ENCODE measurements at places on chromosomes 16 and 17.

DNA sequence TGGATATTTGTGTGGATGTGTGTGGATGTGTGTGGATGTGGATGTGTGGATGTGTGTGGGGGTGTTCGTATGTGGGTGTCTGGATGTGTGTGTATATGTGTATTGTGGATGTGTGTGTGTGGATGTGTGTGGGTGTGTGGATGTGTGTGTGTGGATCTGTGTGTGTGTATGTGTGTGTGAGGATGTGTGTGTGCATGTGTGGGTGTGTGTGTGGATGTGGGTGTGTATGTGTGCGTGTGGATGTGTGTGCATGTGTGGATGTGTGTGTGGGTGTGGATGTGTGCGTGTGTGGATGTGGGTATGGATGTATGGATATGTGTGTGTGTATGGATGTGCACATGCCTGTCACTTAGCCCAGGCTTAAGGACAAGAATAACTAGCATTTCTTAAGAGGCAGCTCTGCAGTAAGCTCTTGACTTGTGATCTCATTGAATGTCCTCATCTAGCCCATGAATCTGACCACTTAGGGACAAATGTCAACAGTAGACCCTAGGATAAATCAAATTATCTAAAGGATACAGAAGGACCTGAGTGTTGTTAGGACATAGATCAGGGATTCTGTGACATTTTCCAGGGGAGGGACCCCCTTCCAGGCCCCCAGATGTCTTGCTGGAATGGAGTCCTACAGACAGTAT, 83.5 kb downstream of the BMERB1 start:
- DNase-seq: no peak

DNA sequence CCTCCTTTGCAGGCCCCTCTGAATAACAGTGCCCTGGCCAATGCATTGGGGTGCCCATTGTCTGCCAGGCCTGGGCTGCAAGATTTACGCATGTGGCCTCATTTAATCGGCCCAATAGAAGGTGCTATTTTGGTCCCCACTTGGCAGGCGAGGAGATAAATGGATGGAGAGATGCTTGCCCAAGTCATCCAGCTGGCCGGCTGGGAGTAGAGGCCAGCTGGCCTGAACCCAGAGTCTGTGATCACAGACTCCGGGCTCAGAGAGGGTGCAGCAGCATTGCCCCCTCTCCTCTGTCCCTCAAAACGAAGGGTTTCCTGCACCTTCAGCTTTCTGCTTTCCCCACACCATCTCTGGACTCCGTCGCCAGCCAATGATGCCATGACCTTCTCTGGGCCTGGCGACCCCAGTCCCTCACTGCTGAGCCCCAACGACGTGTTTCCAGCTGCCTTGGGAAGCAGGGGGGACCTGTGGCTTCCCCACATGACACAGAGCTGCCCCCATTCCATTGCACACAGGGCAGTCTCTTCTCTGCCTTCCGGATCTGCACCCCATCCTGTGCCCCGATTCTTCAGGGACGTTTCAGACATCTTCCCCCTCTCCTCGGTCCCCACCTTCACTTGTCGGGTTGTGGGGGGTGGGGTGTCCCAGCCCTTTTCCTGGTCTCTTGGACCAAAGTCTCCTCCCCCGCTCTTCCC, 3.5 kb upstream of the ADGRG1 start:
- DNase-seq: no peak

GRCh38 chr17:9330611-9331271, 244.9 kb downstream of the STX8 start:
- DNase-seq: no peak

- no peak for DNase-seq
These were observed 151.1 kb upstream of the WSCD1 start for GRCh38 chr17:5919089-5919488.

- DNase-seq: peak; percentile 23
These were observed 115.1 kb downstream of the PPM1E start for GRCh38 chr17:58870747-58871146.

DNA sequence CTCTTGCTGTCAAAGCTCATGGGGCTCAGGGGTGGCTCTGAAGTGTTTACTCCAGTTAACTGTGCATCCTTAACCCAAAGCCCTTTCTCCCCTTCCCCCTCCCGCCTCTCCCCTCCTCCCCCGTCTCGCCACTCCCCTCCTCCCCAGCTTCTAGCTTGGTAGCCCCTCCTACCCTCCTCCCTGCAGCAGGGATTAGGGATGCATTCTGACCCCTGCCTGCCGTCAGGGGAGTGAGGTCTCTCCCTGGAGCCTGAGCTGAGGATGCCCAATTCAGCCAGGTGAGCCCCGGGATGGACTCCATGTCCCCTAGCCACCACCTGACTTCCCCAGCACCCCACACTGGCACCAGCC, 1.6 kb downstream of the HS3ST6 start:
- DNase-seq: no peak

GRCh38 chr17:76879691-76880090, 11.5 kb downstream of the MGAT5B start:
- no peak for DNase-seq

- DNase-seq: no peak
These were observed 68.5 kb downstream of the KLHDC4 start for GRCh38 chr16:87697256-87697655.

DNA sequence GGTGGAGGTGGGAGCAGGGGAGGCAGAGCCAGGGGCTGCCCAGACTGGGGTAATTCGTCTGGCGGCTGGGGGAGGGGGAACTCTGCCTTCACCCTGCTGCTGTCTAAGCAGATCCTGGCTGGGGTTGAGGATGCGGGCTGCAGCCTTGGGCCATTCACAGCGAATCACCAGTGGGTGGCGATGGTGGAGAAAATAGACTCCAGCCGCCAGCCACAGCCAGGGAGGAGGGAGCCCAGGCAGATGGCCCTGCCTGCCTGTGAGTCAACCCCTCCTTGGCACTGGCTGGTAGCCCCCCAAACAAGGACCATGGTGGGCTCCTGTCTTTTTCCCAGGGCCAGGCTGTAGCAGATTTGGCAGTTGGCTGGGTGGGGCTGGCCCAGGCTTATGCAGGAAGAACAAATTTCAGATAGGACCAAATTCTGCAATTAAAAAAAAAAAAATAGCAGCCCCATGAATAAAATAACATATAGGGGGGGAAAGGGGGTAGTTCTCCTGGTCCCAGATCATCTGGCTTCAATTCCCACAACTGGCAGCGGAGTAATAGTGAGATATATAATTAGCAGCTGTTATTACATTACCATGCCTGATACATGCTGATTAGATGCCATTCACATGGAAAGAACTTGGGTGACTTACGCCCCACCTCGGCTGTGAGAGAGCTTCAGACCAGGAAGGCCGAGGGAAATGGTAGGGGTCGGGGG, 41.5 kb upstream of the CDH5 start:
- peak; percentile 49 for DNase-seq

DNA sequence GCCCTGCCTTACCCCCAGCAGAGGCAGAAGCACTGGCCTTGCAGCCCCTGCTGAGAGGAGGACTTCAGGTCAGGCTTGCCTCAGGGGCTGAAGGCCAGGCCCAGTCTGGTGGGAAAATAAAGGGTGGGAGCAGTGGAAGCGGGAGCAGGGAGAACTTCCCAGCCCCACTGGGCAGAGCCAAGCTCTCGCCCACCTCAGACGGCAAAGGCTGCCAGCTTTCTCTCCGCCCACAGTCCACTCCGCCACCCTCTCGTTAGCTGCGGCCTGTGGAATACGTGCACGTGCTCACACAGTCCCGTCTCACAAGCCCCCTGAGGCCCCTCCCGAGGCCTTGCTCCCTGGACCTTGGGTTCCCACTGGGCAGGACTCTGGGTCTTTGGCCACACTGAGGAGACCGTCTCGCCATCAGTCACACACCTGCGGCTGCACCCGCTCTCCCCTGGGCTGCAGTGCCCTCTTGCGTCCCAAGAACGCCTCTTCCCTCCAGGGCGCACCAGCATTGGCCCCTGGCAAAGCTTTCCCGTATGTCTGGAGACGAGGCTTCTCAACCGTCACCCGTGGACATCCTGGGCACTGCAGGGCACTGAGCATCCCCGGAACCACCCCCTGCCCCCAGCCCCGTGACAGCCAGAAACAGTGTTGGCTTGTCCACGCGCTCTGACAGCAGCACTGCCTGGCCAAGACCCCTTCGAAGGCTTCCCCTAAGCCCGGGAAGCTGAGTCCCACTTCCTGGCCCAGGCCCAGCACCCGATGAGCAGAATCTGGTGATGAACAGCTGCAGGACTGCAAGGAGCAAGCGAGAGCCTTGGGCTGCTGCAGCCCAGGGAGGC, 8.3 kb downstream of the MRPL28 start:
- DNase-seq: peak; percentile 86

GRCh38 chr17:75707079-75707571, 14.1 kb upstream of the ITGB4 start:
- DNase-seq: peak; percentile 94

DNA sequence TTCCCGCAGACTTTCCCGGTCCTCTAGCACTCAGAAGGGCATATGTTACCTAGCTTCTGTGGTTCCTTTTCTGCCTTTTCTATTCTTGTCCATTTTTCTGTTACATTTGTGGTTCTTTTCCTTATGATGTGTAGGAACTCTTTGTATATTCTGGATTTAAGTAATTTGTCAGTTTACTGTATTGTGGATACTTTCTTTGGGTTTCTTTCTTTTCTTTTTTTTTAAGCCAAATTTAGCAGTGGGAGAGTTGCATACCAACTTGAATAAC, 657 bp downstream of the ALDH3A2 start:
- no peak for DNase-seq

DNA sequence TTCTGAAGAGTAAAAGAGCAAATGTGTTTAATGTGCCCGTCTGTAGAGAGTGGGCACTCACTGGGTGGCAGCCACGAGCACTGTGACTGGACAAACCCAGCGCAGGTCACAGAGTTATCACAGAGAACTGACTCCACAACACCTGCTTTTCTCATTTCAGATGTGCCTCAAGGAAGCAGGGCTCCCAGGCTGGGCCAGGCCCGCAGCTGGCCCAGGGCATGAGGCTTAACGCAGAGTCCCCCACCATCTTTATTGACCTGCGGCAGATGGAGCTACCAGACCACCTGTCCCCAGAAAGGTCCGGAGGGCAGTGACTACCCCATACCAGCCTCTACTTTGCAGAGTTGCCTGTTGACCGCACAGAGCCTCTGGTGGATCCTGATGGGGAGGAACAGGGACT, 11.9 kb downstream of the DNAAF8 start:
- DNase-seq: no peak

DNA sequence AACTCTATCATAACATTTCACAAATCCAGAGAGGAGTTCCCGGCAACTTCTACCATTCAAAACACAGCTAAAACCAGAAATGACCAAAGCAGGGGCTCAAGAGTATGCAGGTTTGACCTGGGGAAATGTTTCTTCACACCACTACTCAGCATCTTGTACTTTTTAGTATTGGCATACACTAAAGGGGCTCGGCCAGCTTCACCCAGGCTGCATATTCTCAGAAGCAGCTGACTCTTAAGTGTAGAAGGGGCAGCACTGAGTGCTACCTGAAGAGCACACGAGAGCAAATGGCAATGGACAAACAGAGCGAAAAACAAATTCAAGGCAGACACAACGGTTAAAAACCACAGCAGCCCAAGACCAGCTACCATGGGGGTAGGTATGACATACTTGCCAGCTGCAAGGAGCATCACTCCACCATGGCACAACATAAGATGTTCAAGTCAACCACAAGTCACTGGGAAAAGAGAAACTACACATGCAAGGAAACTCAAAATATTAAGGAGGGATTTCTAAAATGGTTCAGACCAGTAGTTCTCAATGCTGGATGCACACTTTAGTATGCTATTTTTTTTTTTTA, 34.4 kb downstream of the N4BP1 start:
- DNase-seq: no peak

DNA sequence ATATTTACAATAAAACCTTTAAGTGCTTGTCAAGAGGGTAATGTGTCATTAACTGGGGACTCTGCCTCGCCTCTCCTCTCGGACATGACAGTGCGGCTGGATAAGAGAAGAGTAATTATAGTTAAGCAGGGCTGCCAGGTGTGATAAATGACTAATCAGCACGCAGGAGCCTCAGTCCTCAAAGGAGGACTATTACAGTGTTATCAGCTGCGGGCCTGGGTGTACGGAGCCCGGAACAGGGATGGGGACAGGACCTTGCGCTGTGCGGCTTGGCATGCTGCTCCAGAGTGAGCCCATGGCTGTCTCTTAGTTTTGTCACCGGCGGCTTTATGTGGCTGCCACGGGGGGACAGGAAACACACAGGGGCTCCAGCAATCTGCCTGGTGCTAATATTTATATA, 607.2 kb downstream of the MAF start:
- DNase-seq: no peak

DNA sequence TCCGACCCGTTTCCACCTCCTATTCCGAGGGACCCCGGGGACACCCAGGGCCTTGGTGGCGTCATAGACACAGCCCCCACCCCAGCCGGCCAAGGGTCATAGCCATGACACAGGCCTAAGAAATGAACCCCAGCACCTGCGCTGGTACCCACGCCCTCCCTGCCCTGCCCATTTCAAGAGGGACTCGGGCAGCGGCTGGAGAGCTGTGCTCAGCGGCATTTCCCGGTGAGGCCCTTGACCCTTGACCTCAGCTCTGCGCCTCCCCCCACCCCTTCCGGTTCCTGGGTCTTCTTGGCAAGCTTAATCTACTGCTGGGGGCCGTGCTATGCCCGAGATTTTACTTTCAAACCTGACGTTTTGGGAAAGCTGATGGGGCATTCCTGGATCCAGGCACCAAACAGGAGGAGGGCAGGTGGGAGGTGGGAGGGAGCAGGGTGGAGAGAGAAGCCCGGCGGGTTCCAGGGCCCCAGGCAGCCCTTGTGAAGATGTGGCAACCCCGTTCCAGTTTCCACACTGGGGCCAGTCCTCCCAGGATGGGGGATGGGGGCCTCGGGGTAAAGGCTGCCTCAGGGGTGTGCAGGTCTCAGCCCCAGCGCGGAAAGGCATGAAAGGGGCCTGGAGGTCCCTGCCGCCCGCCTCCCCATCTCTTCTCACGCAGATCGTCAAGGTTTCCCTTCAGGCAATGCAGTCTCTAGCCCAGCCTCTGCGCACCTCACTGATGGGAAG, at the start of gene SLC22A31:
Gene SLC22A31 (minus strand): TSS at position 414 of the 726 bp plus-strand sequence. CDS start 36 bp downstream, at position 378.
- no peak for DNase-seq

DNA sequence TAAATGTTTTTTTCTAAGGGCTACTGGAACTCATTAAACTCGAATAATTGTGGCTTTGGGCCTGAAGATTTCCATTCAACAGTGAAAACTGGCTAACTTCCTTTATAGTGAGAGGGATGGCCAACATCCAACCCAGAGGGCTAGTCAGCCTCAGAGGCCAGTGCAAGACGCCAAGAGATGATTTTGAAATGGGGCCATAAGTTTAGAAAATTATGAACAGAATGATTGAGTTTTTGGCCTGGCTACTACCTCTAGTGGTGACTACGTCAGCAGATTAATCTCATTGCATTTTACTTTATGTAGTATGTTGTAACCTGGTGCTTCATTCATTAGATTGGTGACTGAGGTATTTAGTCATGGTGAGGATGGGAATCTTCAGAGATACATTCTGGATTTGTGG, 28.4 kb downstream of the HAPSTR1 start:
- DNase-seq: no peak
